Activated CD4-positive, alpha-beta T cell treated with anti-CD3 and anti-CD28 coated beads, Interleukin-2, Interleukin-6, amounts not matched to agents 100 ng/mL and 50 ng/mL, durations not matched to agents 16 hours and 8 hours (primary cell): ENCODE measurements at places on chromosomes 7 and 10.

GRCh38 chr7:28626624-28627262 lies 214.4 kb downstream of the CREB5 start:
- DNase-seq = peak; percentile 37

DNA sequence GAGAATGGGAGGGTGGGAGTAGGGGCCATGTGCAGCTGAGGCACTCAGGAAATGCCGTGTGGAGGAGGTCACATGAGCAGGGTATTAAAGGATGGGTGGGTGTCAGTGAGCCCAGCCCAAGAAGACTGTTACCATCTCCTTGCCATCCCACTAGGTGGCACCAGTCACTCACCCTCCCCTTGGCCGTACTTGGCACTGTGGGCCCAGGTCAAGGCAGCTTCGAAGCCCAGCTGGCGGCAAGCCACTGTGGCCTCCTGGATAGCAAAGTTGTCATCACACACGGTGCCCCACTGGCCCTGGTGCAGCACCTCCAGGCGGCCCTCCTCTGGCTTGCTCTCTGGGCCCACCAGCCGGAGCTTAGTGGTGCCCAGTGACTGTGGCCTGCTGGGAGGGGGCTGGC lies 5.4 kb downstream of the LOXL4 start:
- peak; percentile 43 for DNase-seq

GRCh38 chr7:131970602-131971001 lies 414.2 kb upstream of the PODXL start:
- DNase-seq = no peak

- no peak for DNase-seq
These were observed 55.7 kb upstream of the PRSS58 start for GRCh38 chr7:142313528-142313927.

- no peak for DNase-seq
These were observed 63.7 kb upstream of the LRRC17 start for GRCh38 chr7:102849079-102849478.

DNA sequence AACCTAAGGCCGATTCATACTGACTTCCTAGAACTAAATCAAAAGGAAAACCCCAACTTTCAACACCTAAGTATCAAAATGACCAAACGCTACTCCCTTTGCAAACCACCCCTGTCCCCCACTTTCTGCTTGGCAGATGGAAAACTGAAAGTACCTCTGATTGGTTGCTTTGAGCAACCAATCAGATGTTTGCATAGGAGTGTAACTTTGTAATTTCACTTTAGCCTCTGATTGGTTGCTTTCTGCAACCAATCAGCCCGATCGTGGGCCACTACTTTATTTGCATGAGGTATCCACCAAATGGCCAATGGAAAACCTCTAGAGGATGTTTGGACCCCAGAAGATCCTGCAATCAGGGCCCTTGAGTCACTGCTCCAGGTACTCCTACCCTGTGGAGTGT lies 12.3 kb upstream of the SNX10 start:
- peak; percentile 88 for DNase-seq

- no peak for DNase-seq
These were observed 19.5 kb downstream of the CPVL start for GRCh38 chr7:29126804-29127203.

DNA sequence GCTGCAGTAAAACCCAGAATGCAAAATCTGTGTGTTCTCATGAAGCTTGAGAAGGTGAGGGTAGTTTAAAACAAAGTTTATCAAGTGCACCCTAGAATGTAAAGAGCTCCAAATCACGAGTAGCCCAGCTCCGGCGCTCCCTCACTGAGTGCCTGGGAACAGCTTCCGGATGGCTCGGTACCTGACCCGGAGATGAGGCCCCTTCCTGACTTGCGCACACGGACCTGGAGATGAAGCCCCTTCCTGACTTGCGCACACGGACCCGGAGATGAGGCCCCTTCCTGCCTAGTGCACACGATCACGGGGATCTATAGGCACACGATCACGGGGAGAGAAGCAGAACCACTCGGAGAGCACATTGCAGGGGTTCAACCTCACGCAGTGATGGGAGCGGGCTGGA lies 322.1 kb upstream of the RNF32 start:
- no peak for DNase-seq

DNA sequence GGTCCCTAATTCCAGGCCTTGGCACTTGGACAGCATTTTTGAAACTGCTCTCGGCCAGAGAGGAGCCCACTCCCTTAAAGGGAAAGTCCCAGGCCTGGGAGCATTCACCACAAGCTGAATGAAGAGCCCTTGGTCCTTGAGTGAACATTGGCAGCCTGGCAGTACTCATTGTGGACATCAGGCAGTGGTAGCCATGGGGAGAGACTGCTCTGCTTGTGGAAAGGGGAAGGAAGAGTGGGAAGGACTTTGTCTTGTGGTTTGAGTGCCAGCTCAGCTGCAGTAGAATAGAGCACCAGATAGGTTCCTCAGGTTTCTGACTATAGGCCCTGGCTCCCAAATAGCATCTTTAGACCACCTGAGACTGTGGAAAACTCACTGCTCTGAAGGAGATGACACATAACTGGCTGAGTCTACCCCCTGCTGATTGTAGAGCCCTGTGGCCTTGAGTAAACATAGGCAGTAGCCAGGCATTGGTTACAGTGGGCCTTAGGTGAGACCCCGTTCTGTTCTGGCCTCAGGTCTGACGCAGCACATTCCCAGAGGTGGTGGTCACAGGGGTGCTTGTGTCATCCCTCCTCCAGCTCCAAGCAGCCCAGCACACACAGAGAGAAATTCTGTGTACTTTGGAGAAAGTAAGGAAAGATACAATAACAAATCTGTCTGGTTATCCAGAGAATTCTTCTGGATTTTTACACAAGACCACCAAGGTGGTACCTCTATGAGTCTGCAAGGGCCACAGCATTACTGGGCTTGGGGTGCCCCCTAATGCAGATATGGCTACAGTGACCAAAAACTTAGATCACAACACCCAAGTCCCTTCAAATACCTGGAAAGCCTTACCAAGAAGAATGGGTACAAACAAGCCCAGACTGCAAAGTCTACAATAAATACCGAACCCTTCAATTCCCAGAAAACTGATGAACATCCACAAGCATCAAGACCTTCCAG lies 153.8 kb downstream of the GNAI1 start:
- DNase-seq = no peak

GRCh38 chr7:137801003-137801402 lies 45.8 kb downstream of the DGKI start:
- no peak for DNase-seq

DNA sequence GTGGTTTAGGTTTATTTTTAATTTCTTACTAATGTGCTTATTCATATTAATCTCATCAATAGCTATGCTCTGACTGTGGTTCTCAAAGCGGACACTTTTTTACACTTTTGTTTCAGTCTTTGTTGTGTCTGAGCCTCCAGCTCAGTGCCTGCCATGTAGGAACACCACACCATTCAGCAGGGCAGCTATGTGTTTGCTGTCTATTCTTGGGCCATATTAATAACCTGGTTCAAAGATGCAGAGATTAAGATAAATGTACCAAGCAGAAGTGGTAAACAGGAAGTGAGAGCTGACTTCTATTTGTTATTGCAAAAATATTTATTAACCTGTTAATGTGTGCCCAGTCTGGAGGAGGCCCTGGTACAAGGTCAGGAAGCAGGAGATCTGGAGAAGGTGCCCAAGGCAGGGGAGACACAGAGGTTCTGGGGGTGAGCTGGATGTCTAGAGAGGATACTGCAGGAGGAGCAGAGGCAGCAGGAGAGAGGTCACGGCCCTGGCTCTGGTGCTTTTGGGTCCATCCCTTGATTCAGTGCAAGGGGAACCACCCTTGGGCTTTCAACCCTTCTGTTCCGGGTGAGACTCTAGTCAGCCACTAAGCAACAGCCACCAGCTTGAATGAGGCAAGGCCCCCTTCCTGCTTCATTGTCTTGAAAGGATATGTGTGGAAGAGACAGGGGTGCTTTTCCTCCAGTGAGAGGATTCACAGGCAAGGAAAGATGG lies 1.9 kb downstream of the TBXAS1 start:
- peak; percentile 16 for DNase-seq

DNA sequence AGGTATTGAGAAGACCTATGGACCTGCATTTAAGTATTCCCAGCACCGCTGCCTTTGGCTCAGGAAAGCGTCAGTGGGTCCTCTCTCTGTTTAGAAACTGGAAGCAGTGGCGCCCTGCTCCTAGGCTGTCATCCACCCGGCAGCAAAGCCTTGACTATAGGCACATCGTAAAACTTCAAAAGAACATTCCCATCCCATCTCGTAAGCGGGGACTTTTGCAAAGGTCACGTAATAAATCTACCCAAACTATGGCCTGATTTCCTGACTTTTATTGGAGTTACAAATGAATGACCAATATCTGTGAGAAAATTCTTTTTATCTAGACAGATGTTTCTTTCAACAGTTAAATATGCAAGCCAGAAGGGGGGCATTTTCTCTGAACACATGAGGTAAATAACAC lies 115.8 kb upstream of the TCERG1L start:
- no peak for DNase-seq

- no peak for DNase-seq
These were observed 44.2 kb upstream of the GPR26 start for GRCh38 chr10:123621916-123622315.

DNA sequence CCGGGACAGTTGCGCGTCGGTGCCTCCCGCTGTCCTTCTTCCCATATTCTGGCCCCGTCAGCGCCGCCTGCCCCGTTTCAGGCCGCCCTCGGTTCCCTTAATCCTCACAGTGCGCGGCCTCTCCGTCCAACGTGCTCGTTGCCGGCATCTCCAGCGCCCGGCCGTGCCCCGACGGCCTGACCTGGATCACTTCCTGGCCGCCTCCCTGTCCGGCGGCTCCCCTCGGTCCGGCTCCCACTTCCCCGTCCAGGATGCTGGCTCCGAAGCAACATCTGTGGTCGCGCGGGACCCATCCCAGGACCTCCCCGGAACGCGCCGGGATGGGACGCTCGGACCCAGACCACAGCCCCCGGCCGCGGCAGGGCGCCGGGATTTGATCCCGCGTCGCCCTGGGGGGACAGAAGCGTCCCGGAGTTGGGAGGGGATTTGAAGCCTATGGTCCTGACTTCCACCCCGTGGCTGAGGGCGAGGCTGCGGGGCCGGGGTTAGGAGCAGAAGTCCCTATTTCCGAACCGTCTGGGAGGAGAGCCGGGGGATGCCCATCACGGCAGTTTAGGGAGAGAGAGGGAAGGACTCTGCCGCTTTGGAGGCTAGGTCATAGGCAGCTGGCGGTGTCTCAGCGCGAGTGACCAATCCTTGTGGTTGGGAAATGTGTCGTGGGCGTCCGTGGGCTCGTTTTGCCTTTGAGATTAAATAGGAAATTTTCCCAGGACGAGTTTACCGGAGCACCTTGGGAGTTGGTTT lies 53.8 kb downstream of the KCTD7 start:
- DNase-seq = no peak

- DNase-seq = no peak
These were observed 2.2 kb downstream of the NPFFR1 start for GRCh38 chr10:70281609-70282008.

DNA sequence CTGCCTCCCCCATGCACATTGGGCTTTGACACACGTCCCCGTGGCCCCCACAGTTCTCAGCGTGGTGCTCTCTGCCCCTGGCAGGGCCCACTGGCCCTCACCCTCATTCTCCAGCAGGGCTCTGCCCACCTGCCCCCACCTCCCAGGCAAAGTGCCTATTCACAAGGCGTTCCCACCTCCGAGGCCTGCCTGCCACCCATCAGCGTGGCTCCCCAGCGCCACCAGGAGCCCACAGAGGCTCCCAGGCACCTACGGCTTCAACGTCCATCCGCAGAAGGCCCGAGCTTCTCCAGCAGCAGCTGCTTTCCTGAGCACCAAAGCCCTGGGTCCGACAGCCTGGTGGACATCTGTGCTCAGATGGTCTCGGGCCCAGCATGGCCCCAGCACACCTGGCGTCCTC lies 211.8 kb upstream of the PPP2R2D start:
- DNase-seq = no peak

- DNase-seq = no peak
These were observed 623 bp downstream of the HOXA4 start for GRCh38 chr7:27129729-27130539.

- DNase-seq = no peak
These were observed 2.5 kb downstream of the HPSE2 start for GRCh38 chr10:99233000-99233688.

DNA sequence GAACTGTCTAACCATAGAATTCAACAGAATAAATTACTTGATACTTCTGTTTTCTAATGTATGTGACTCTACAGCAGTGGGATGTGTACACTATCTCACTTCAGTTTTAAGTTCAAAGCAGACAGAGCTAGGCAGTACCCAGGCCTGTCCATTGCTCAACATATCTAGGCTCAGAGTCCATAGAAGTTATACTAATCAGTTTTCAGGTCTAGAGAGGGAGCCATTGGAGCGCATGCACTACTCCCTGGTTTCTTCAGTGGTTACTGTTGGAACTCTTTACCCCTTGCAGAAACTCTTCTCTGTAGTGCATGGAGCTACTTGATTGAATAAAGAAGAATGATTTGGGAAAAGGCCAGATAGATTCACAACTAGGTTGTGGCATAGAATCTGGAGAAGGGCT lies 4.4 kb downstream of the CD36 start:
- DNase-seq = no peak

GRCh38 chr7:28456044-28456443 lies 43.7 kb downstream of the CREB5 start:
- no peak for DNase-seq

DNA sequence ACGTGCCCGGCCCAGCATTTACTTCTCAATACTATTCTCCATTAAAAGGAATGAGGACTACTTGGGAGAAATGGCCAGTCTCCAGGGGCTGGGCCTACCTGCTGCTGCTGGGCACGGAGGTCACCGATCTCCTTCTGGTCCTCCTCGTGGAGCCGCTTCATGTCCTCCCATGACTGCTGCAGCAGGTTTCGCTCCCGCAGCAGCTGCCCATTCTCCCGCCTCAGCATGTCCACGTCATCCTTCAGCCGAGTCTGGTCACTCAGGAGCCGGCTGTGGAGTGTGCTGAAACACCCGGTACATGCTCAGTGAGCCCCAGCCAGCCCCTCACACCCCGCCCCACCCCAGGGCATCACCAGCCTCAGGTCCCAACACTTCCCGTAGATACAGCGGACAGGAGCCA lies 73.3 kb downstream of the DLG5 start:
- no peak for DNase-seq

DNA sequence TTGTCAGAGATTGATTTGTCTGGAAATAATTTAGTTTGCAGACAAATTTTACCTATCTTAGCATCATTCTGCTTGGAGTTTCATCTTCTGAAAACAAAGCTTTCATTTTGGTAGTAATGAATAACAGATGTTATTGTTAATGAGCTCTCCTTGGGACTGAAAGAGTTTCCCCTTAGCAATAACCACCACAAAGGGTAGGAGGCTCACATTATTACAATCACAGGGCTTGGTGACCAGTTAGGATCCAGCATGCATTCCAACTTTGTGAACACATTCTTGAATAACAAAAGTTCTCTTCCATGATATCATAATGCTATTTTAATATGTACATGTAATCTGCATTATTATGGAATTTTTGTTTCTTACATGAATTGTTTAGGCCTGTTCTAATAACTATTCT lies 148.8 kb upstream of the VWC2 start:
- no peak for DNase-seq

- DNase-seq = no peak
These were observed 133.4 kb upstream of the TCERG1L start for GRCh38 chr10:131444862-131445461.
